Glomerular endothelial cell (primary cell): ENCODE measurements at places on chromosomes 1 and 21. TPM values are rescaled to one million over a fixed set of nuclear protein-coding genes. Genes with fewer than 3 reads are reported as not detected.

Gene OR2T29
- not detected in 2 replicates for total RNA-seq

Gene CGN
- 0.12 and 0.58 TPM in 2 replicates for total RNA-seq

Gene C1orf21
- total RNA-seq = 20.7 and 28.1 TPM in 2 replicates

GRCh38 chr1:177385760-177386698 is 215.3 kb downstream of the BRINP2 start:
- no peak for DNase-seq

DNA sequence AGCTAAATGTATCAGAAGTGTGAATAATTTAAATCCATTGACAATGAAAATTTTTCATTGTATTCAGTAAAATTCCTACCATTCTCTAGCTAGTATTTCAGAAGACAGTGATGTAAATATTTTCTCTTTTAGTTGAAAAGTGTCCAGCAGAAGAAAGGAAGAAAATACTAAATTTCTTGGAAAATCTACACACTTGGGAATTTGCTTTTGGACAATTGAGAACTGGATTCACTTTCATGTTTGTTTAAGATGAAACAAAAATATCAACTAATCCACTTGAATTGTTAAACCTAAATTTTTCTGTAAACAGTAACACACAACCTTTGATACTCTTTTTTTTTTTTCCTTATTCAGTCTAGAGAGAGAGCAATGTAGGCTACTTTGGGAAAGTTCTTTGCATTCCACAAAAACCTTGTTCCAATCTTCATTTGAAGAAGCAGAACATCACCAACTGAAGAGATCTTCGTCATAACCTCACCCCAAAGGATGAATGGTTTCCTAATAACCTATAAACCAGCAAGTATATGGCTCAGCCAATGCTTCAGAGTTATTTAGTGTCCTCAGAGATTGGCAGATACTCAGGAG is 155.1 kb upstream of the GORAB start:
- DNase-seq = no peak

- no peak for DNase-seq
Measured at GRCh38 chr1:25618433-25618808, 1.8 kb downstream of the MAN1C1 start.

- no peak for DNase-seq
Measured at GRCh38 chr1:159921251-159921650, 4.1 kb downstream of the TAGLN2 start.

GRCh38 chr1:169103002-169103401 is 3.5 kb upstream of the ATP1B1 start:
- DNase-seq = no peak

- no peak for DNase-seq
Measured at GRCh38 chr1:158809862-158810261, 21.3 kb upstream of the MNDA start.

DNA sequence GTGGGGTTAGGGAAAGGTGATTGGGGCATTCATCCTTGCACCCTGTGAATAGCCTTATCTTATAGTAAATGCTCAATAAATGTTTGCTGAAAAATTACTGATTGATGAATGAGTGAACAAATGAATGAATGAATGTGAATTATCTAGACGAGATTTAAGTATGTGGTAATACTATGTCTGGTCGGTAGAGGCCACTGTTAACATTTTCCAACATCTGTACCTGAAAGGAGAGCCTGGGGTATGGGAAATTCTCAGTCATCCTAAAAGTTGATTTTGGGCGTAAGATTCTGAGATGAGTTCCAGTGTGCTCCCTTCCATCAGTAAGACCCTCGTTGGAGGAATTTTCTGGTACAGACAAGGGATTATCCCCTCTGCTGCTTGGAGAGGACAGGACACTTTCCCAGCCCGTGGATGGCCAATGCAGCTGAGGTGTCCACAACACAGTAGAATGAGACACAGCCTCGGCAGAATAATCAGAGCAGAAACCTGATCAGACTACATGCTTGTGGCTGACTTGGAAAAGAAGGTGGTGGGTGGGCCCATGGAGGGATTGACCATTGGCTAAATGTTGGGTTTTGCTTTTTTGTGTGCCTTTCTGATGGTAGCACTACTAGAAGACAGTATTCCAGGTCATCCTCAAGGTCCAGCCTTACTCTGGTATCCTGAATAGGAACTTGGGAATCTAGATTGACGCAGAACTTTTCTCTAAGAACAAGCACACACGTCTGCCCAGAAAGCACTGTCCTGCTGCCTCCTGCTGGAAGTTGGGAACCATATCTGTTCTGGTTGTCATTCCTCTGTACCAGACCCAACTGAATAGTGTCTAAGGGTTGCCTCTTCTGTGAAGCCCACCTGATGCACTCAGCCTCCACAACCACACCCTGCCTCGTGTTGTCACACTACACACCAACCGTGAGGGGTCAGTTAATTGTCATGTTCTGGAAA is 262.0 kb downstream of the TNR start:
- DNase-seq = no peak

Gene KRTAP10-7
- total RNA-seq = not detected in 2 replicates
